ENCODE measurements at places on chromosomes 13 and 19. TPM values are rescaled to one million over a fixed set of nuclear protein-coding genes. Genes with fewer than 3 reads are reported as not detected.
A peak's percentile ranks its signal among the peaks of the same experiment; 100 is the strongest.

DNA sequence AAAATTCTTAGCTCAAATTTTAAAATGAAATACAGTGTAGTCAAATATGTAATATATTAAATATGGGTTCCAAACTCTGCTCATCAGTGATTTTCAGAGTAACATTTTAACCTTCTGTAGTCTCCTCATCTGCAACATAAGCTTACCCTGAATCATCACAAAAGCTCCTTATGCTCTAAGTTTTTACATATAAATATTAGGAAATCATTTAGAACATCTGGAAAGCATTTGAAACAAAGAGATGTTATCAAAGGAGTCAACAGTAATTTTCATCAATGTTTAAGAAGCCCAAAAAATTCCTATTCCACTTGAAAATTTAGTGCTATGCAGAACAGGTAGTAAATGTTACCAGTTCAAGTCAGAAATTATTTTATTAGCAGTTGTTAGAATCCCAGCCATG is 224.7 kb downstream of the DCT start:
- DNase-seq = peak; percentile 48
- no peak overlapping the region for H3K27ac ChIP-seq
- H3K4me3 ChIP-seq = no peak overlapping the region
- no peaks in the 10 kb centered on the region for H3K4me1 ChIP-seq
- no peaks in the 10 kb centered on the region for H3K36me3 ChIP-seq

Gene JAK3
- 0.28 TPM for total RNA-seq

Gene TMPRSS9
- total RNA-seq = not detected

DNA sequence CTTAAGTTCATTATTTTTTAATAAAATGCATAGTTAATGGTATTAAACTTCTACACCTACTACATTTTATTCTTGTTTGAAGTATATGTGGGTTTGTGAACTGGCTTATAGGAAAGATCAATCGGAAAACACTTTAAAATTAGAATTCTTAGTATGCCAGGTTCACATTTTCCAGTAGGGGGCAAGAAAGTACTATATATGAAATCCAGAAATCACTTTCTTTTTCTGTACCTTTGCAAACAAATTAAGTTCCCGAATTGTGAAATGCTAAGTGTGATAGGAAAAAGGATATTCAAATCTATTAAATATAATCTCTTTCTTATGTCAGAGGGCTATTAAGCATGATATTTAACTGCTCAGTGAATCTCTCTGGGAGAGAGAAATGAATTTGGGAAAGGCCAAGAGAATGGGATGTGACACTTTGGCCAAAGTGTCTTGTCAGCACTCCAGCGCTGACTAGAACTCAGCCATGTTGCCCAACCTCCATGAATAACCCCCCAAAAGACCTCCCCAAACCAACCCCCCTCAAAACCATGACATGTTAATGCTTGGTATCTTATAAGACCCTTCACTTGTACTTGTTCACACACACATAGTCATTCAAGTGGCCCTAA is 122.6 kb upstream of the SLC10A2 start:
- no peaks in the 10 kb centered on the region for H3K4me1 ChIP-seq
- no peak overlapping the region for H3K4me3 ChIP-seq
- H3K27me3 ChIP-seq = no peaks in the 10 kb centered on the region
- H3K27ac ChIP-seq = no peak overlapping the region
- no peaks in the 10 kb centered on the region for H3K36me3 ChIP-seq

DNA sequence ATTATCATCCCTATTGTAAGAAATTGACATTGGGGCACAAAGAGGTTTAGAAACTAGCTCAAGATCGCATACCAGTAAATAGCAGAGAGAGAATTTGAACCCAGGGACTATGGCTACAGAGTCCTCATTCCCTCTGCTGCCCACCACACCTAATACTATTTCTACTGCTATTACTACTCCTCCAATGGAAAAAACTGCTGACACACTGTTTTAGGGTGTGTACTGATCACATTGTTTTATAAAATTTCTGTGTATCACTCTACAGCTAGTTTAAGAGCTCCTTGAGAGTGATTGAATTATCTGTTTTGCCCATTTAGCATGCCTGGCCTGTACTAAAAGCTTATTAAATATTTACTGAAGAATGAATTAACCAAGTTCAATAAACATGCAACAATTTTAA is 552.4 kb downstream of the GPC5 start:
- no peaks in the 10 kb centered on the region for H3K4me1 ChIP-seq
- no peak overlapping the region for H3K27ac ChIP-seq
- H3K36me3 ChIP-seq = no peaks in the 10 kb centered on the region
- no peaks in the 10 kb centered on the region for H3K27me3 ChIP-seq

Gene POLR2E
- 294 TPM for total RNA-seq

Gene ZNF234
- 11.9 TPM for total RNA-seq

Data from IMR-90 (cell line).